ENCODE measurements at places on chromosomes 5 and 9. TPM values are rescaled to one million over a fixed set of nuclear protein-coding genes. Genes with fewer than 3 reads are reported as not detected.

SAXO1 gene
- not detected for total RNA-seq

WWC1 gene
- 40.7 TPM for total RNA-seq

THBS4 gene
- under 0.01 TPM for total RNA-seq

CCDC152 gene
- 0.33 TPM for total RNA-seq

IFNA21 gene
- total RNA-seq, result not detected

PCBD2 gene
- total RNA-seq, result 4.5 TPM

DOK3 gene
- 4.3 TPM for total RNA-seq
